Type B pancreatic cell (in vitro differentiated cells): ENCODE measurements at places on chromosomes 6 and 20. TPM values are rescaled to one million over a fixed set of nuclear protein-coding genes. Genes with fewer than 3 reads are reported as not detected.
A peak's percentile ranks its signal among the peaks of the same experiment; 100 is the strongest.

GRCh38 chr6:5231289-5231688 is 29.5 kb downstream of the LYRM4 start:
- peaks cover 15% of the 10 kb centered on the region for H3K36me3 ChIP-seq
- no peak overlapping the region for H3K4me3 ChIP-seq
- H3K4me1 ChIP-seq: no peaks in the 10 kb centered on the region
- DNase-seq: no peak

DDAH2 gene
- total RNA-seq: 101 and 138 TPM in 2 replicates

GPLD1 gene
- 1.2 and 3.8 TPM in 2 replicates for total RNA-seq

DNA sequence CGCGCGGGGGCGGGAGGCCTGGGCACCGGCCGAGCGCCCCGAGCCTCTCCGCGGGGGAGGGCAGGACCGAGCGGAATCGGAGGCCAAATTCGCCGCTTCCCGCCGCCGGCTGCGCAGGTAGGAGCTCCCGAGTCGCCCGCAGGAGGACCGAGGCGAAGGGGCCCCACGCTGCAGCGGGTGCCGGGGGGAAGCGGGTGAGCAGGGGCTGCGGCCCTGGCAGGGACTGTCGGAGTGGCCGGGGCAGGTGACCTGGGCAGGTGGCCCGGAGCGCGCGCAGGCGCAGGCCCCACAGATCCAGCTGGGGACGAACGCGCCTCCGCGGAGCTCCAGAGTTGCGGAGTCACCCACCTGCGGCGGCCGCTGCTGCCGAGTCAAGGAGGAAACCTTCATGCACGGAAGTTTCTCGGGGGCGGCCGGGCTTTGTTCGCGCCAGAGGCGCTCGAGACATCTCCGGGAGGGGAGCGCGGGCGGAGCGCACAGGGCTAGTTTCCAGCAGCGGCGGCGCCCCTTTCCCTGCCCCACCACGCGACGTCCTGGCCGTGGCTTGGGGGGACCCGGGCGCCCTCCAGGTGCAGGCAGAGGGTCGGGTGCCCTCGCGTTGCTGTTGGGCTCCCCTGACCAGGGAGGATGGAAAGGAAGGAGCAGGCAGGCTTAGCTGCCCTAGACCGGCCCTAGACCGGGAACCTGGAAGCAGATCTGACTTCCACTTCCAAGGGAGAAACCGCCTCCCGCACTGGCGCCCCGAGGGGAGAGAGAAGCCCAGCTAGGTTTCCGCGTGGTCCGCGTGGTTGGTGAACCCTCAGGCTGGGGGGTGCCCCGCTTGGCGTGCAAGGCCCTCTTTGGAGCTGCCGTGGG is 590 bp downstream of the SLCO4A1 start:
- no peak overlapping the region for H3K27ac ChIP-seq
- H3K4me3 ChIP-seq: peak overlapping the region; percentile 68
- no peaks in the 10 kb centered on the region for H3K36me3 ChIP-seq
- peaks cover 18% of the 10 kb centered on the region for H3K4me1 ChIP-seq

UBR2 gene
- 26.6 and 28.1 TPM in 2 replicates for total RNA-seq

FRK gene
- total RNA-seq: 6.2 and 13.2 TPM in 2 replicates

- peak overlapping the region; percentile 46 for H3K27ac ChIP-seq
- H3K36me3 ChIP-seq: peaks cover 21% of the 10 kb centered on the region
- DNase-seq: no peak
- H3K27me3 ChIP-seq: no peaks in the 10 kb centered on the region
- no peak overlapping the region for H3K4me3 ChIP-seq
- H3K4me1 ChIP-seq: no peaks in the 10 kb centered on the region
Observed at GRCh38 chr20:35004749-35005462, 49.2 kb downstream of the MYH7B start.

PI16 gene
- not detected in 2 replicates for total RNA-seq

- peak overlapping the region; percentile 98 for H3K4me3 ChIP-seq
- H3K27me3 ChIP-seq: no peaks in the 10 kb centered on the region
- H3K36me3 ChIP-seq: no peaks in the 10 kb centered on the region
Observed at GRCh38 chr6:157823528-157824370, 703 bp downstream of the SNX9 start.

DNA sequence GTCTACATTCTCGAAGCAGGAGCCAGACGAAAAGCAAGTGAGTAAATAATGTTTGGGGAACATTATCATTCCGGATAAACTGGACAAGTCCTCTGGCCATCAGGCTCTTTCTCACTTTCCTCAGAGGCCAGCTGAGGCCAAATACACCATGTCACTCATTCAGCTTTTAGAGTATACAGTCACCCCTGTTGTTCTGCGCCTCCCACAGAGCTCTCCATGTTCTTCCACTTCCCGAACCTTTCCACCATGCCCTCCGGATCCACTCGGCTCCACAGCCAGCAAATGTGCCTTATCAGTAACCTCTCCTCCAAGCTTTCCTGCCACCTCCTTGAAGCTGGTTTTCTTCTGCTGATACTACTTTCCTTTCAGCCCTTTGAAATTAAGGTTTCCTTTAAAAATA is 31.7 kb downstream of the LATS1 start:
- DNase-seq: no peak
- no peak overlapping the region for H3K4me3 ChIP-seq
- peaks cover 35% of the 10 kb centered on the region for H3K36me3 ChIP-seq
- no peak overlapping the region for H3K27ac ChIP-seq
- no peaks in the 10 kb centered on the region for H3K27me3 ChIP-seq
- H3K4me1 ChIP-seq: no peaks in the 10 kb centered on the region

DNA sequence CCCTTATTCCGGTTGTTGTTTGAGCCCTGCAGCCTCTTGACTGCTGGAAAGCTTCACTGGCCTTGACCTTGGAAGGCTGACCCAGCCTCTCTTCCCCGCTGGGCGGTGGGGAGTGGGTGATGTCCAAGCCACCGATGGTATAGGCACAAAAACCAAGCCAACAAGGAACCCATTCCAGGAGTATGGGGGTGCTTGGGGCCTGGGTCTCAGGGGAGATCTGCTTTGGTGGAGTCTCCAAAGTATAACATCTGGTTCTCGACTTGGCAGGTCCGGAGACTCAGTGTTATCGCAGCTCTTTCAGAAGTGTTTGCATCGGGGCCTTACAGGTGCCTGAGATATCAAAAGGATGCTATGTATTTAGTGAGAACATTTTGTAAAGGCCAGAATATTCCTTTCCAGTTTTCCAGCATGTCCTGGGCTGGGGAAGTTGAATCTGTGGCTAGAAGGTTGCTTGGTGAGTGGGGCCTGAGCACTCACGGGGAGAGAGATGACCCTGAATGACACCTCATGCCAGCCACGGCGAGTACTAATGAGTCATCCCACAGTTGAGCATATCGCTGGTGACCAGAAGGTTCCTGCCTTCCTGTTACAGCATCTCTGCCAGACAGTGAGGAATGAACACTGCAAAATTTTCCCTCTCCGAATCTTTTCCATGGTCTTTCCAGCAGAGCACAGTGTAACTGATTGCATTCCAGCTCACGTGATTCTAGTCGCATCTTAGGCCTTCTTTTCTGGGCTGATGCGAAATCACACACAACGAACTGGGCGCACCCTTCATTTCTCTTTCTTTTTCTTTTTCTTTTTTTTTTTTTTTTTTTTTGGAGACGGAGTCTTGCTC is 133.9 kb downstream of the ZDHHC14 start:
- no peaks in the 10 kb centered on the region for H3K36me3 ChIP-seq
- no peak overlapping the region for H3K4me3 ChIP-seq
- DNase-seq: no peak

TMEM74B gene
- 10.7 and 12.0 TPM in 2 replicates for total RNA-seq

BPIFA1 gene
- 0.69 and 0.97 TPM in 2 replicates for total RNA-seq
